Stimulated activated CD4-positive, alpha-beta T cell treated with anti-CD3 and anti-CD28 coated beads, Interleukin-1b, Interleukin-23, amount 100 ng/mL, for 1 hour (primary cell): ENCODE measurements at places on chromosomes 5 and 9.

- DNase-seq = no peak
Observed at GRCh38 chr9:34084562-34084961, 35.9 kb upstream of the UBAP2 start.

GRCh38 chr5:132055808-132056609, 4.4 kb upstream of the IL3 start:
- DNase-seq = peak; percentile 23

- DNase-seq = no peak
Observed at GRCh38 chr5:64315778-64316177, 150.1 kb downstream of the RNF180 start.

- no peak for DNase-seq
Observed at GRCh38 chr5:55700745-55701144, 11.4 kb downstream of the SLC38A9 start.

DNA sequence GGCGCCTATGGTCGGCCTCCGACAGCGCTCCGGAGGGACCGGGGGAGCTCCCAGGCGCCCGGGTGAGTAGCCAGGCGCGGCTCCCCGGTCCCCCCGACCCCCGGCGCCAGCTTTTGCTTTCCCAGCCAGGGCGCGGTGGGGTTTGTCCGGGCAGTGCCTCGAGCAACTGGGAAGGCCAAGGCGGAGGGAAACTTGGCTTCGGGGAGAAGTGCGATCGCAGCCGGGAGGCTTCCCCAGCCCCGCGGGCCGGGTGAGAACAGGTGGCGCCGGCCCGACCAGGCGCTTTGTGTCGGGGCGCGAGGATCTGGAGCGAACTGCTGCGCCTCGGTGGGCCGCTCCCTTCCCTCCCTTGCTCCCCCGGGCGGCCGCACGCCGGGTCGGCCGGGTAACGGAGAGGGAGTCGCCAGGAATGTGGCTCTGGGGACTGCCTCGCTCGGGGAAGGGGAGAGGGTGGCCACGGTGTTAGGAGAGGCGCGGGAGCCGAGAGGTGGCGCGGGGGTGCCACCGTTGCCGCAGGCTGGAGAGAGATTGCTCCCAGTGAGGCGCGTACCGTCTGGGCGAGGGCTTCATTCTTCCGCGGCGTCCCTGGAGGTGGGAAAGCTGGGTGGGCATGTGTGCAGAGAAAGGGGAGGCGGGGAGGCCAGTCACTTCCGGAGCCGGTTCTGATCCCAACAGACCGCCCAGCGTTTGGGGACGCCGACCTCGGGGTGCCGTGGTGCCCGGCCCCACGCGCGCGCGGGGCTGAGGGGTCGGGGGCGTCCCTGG, 561 bp downstream of the DAPK1 start:
- DNase-seq = no peak

DNA sequence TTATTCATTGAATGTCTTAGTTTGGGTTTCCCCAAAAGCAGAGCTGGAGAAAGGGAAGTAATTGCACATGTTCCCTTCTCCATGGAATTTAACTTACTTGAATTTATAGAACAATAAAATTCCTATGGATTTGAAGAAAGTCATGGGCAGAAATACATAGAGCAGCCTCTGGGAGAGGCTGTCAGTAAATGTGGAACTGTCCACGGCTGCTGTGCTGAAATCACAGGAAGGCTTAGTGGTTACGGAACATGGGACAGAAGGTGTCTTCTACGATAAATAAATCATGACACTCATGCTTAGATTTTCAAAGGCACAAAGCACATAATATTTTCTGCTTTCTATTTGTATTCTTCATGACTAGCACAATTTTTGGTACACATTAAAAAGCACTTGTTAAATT, 440.6 kb upstream of the IZUMO3 start:
- no peak for DNase-seq

GRCh38 chr5:96094904-96095303, 133.3 kb upstream of the ELL2 start:
- no peak for DNase-seq

DNA sequence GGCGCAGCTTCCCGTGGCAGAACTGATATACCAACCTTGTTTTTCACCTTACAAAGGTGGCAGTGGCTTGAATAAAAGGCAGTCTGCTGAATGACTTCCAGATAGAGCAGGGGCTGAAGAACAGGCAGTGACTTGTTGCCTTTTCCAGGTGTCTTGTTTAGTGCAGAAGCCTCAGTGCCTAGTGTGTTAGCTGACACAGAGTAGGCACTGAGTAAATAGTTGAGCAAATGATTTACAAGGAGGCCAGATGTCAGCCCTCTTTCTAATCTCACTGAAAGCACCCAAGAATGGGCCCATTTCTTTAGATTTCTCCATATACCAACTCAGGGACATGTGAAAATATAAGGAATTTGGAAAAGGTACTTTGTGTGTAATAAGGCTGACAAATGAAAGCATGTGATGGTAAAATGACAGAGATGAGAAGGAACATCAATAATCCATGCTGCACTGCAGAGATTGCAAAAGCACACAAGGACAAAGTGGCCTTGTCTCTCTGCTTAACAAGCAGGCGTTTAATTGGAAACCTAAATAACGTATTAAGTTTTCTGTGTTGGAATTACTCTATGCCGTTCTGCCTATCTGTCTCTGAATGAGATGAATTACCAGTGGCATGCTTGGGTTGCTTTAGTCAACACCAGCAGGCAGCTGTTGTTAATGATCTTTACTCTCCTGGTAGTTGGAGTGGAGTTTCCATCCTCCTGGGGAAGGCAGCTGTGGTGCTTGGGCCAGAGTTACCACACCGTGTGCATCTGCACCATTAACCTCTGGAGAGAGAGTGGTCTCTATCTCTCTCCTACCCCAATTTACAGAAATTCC, 360.1 kb upstream of the C9orf72 start:
- DNase-seq = no peak

GRCh38 chr9:27304521-27304920, 7.6 kb upstream of the EQTN start:
- no peak for DNase-seq

- no peak for DNase-seq
Observed at GRCh38 chr9:135134268-135135022, 47.0 kb downstream of the OLFM1 start.

- no peak for DNase-seq
Observed at GRCh38 chr5:62374090-62374489, 29.6 kb downstream of the DIMT1 start.

GRCh38 chr5:122400341-122400740, 88.3 kb downstream of the SNCAIP start:
- DNase-seq = no peak

GRCh38 chr9:757246-757881, 84.1 kb upstream of the DMRT1 start:
- no peak for DNase-seq

GRCh38 chr9:76405868-76406267, 11.6 kb upstream of the RFK start:
- DNase-seq = no peak

GRCh38 chr9:128163523-128164306, 3.6 kb downstream of the BBLN start:
- no peak for DNase-seq
